ENCODE measurements at places on chromosomes 13 and 19.

DNA sequence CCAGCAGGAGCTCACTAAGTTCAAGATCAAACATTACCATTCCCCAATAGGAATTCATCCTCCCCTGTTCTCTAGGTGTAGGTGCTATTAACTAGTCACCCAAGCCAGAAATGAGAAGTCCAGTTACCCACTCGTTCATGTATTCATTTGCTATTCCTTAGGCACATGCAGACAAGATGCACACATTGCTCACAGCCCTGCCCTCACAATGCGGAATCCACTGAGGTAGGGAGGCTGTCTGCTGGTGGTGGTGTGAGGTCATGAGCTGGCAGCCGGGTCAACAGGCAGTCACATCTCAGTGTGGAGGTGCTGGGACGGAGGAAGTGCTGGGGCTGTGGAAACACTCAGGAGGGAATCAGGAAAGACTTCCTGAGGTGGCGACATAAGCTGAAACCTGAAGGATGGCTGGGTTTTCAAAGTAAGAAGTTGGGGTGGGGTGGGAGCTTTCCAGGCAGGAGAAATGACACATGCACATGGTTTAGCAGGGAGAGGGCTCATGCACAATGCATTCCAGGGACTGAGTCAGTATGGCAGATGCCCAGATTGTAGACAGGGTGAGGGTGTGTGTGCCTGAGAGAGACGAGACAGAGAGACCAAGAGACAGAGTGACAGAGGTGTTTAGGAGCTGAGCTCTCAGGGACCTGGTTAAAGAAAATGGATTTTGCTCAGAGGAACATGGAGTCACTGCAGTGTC is 117.6 kb downstream of the USP12 start:
- no peak for DNase-seq

DNA sequence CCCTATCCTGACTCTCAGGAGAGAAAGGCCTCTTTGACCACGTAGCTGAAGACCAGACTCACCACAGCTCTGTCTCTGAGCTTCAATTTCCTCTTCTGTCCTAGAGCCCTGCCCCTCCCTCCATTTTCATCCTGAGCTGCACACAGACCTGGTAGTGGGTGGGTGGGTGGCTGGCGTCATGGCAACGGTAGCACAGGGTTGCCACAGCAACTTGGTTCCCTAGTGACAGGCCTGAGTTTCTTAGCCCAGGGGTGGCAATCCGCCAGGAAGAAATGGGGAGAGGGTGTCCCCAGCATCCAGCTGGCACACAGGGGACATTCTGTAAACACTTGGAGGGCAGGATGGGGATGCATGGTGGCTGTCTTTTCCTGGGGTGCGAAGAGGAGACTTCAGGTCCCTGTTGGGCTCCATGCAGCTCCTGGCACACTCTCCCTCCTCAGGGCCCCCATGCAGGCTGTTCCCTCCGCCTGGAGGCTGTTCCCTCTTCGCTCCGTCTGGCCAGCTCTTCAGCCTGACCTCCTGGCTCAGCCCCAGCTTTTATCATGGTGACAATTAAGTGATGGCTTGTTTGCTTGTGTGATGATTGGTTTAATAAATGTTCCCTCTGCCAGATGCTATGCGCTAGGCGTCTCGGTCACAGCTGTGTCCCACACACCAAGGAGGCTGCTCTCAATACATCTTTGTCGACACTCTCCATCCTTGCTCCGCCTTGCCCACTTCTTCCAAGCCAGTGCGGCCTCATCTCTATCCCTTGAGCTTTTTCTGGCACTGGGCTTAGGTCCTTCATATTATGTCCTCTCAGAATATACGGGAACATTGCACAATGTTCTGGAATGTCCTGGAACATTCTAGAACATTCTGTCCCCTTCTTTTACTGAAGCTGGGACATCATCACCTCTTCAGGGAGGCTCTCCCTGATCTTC is 7.4 kb upstream of the KLHL26 start:
- no peak for DNase-seq

GRCh38 chr19:17944301-17944700 is 11.5 kb downstream of the CCDC124 start:
- DNase-seq = no peak

- peak; percentile 23 for DNase-seq
Measured at GRCh38 chr13:40984668-40985366, 34.3 kb downstream of the ELF1 start.

DNA sequence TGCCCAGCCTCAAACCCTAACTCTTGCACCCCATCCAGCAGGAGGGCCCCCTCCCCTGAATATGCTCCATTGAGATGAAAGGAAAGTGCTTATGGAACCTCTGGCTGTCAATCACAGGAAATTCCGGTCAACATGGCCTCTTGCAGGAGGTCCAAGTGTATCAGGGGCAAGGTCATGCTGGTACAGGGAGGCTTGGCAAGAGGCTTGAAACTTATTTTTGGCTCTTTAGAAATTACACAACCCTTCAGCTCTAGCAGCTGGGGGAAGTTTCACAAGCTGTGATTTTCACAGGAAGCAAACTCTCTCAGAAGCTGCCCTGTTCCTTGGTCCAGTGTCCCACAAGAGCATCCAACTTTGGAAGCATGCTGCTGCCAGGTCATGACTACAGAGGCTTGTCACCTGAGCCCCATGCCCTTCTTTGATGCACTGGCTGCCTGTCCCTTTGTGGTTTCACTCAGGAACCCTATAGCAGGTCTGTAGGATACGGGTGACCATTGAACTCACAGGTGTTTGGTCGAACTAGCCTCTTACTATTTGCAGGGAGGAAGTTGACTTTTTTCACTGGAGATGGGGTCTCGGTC is 8.4 kb downstream of the ASF1B start:
- no peak for DNase-seq

DNA sequence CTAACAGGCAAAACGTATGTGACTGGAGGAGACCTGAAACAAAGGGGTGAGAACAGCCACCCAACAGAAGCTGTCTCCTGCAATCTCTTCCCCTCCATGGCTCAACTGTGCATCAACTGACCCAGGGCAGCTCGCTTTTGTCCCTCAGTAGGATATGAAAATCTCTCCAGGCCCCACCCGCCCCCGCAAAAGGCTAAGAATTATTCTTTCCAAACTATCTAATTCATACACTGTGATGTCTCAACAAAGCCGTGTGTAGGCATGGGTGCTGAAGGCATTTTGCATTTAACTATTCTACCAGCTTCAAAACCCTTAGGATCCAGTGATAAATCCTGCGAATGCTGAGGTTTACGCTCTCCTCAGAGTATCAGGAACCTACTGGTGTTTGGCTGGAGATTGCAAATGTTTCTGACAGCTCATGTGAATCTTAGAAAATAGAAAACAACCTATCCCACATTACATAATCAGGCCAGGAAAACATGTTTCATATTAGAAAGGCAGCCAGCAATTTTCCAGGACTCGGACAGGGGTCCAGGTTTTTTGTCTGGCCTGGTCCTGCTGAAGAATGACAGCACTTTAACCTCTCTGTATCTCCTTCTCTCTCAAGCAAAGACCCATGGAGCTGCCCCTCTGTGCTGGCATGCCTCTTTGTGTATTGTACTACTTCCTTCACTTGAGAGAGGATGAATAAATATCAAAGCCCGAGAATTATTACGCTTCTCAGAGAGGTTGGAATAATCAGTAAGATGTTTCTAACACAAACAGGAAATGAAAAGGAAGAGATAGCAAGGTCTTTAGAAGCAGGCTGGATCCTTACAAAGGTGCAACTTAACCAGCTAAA is 17.3 kb downstream of the DHRS12 start:
- DNase-seq = no peak

DNA sequence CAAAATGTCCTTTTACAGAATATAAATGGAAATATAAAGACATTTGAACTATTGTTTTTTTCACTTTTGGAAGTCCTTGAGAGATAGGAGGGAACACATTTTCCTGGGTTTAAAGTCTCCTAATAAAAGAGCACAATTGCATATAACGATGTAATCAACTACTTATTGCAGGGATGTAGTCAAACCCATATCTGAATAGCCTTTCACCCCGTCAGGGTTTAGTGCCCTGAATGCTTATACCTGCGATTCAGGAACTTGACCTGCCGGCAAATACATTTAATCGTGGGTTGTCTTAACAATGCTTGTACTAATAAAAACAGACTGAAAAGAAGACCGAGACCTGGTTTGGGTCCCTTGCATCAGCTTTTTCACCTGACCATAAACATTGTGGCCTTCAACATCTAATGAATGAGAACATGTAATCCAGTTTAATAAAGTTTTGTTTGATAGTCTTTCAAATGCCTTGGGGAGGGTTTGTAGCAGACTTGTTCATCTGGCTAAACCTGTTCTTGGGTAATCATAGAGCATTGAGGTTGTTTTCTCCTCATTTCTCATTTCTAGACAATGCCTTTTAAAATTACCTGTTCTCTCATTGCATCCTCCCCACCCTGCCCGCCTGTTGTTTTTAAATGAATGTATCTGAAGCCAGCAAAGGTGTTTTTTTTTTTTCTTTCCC is 7.0 kb downstream of the KLF5 start:
- DNase-seq = no peak

DNA sequence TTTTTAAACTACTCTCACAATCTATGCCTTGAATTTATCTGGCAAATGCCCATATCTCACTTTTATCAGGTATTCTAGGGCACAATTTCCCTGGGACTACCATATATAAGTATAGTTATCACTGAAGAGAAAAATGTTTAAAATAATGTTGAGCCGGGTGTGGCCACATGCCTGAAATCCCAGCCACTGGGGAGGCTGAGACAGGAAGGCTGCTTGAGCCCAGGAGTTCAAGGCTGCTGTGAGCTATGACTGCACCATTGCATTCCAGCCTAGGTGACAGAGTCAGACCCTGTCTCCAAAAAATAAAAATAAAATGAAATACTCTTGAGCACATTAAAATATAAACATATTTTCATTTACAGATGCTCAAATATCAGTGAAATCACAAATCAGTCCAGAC is 4.1 kb downstream of the KATNAL1 start:
- DNase-seq = no peak

DNA sequence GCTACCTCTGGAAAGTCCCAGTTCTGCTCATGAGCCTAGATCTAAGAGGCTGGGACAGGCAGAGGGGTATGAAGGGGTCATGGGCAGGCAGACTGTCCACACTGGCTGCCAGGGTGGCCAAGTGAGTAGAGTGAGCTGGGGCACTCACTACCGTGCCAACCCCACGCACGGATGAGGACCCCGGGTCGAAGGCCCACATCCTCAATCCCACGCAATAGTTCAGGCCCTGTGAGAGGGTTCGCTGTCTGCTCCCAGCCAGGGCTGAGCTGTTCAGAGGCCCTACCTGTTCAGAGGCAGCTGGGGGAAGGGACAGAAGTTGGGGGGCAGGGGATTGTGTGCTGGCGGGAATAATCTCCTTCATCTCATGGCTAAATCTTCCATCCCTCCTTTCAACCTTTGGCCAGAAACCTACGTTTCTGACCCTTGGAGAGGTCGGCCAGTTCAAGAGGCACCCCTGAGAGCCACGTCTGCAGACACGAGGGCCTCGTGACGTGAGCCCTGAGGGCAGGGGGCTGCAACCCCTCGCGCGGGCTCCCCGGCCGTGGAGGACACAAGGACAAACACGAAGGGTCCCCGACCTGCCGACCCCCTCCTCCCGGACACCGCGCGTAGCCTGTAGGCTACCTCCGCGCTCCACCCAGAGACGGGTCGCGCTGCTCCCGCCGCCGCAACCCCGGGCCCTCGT is 1.0 kb upstream of the RPS5 start:
- peak; percentile 34 for DNase-seq

DNA sequence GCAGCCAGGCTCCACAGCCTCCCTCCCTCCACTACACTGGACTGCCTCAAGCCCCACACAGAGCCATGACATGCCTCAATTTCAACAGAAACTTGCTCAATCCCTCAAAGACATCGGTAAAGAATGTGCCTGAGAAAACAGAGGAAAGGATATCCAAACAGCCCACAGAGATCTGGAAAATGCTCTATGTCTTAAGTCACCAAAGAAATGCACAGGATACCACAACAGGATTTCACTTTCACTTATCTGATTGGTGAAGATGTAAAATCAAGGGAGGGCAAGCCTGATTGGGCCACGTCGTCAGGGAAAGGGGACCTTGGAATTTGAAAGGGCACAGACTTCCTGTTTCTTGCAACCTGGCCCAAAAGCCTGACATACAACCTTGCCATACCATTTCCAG is 14.2 kb downstream of the CACNA1A start:
- DNase-seq = no peak

- DNase-seq = no peak
Measured at GRCh38 chr19:35666251-35666913, at the start of gene UPK1A. Gene UPK1A, plus strand, starts transcription at chr19:35666517. Its CDS starts 296 bp downstream, at chr19:35666813.

- DNase-seq = no peak
Measured at GRCh38 chr13:27917121-27917947, 2.5 kb upstream of the PDX1 start.

GRCh38 chr19:51660975-51661600 is 14.5 kb upstream of the SIGLEC14 start:
- DNase-seq = peak; percentile 75

DNA sequence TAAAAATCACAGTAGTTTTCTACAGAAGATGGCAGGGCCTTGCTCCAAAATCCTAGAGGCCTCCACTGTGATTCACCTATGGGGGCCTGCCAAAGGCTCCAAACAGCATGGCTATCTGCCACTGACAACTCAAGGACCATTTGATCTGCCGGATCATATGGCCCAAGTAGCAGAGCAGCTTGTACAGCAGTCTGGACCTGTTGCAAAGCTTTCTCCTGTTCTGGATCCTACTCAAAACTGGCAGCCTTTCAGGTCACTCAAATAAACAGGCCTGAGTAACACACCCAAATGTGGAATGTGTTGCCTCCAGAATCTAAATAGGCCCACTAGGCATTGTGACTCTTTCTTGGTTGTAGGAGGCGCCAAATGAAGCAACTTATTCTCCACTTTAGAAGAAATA is 1049.3 kb downstream of the PCDH9 start:
- no peak for DNase-seq

- no peak for DNase-seq
Measured at GRCh38 chr13:73039201-73040108, 19.4 kb upstream of the KLF5 start.

DNA sequence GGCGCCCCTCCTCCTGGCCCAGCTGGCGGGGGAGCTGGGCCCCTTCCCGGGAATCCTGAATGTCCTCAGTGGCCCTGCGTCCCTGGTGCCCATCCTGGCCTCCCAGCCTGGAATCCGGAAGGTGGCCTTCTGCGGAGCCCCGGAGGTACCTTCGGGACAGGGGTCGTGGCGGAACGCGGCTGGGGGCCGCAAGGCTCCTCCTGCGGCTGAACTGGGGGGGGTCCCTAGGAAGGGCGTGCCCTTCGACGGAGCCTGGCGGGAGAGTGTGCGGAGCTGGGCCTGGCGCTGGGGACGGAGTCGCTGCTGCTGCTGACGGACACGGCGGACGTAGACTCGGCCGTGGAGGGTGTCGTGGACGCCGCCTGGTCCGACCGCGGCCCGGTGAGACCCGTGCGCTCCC is 8.6 kb downstream of the ALDH16A1 start:
- DNase-seq = no peak

GRCh38 chr19:8224394-8225145 is 15.4 kb downstream of the CERS4 start:
- no peak for DNase-seq

- no peak for DNase-seq
Measured at GRCh38 chr19:46413262-46414031, at the start of gene CCDC8. Gene CCDC8, minus strand, starts transcription at chr19:46413564. Its CDS starts 754 bp downstream, at chr19:46412810.

- DNase-seq = no peak
Measured at GRCh38 chr13:27559719-27560118, 60.6 kb downstream of the LNX2 start.

Measured in activated naive CD4-positive, alpha-beta T cell treated with anti-CD3 and anti-CD28 coated beads, Interleukin-2, amount 10 ng/mL, durations not matched to agents 7 days and 5 days (primary cell).